Astrocyte (in vitro differentiated cells and primary cell): ENCODE measurements at places on chromosomes 1 and 21.

DNA sequence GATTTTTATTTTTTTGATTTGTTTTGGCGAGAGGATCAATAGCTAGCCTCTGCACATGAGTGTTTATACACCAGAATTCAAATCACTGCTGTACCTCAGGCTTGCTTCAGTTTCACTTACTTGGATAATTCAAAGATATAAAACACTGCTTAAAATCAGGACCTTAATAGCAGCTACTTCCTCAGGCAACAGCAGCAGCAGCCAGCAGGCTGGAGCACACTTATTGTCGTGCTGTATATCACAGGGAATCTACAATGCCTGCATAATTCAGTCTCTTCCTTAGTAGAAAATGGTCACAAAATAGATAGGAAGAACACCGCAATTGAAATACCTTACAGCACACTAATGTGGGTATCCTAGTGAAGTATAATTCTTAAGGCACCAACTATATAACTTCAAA, 497.3 kb downstream of the NEGR1 start:
- DNase-seq: no peak

DNA sequence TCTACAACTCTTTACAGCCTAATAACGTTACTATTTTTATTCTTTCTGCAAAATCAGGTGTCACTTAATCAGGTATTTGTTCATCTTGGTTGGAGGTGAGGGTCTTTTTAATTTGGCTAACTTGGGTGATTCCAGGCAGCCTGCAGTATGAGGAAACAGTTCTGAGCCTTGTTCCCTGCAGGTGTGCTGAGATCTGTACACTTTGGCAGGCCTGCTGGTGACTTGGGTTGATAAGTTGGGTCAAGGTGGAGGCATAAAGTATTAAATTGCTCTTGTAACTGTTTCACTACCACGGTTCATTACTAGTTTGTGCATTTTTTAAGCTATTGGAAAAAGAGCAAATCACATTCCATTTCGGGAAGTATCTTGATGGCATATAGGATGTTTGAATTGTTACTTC, 10.0 kb downstream of the MAP3K21 start:
- no peak for DNase-seq

- peak; percentile 80 for DNase-seq
These were observed 97.4 kb upstream of the KCNJ15 start for GRCh38 chr21:38159355-38159754.

DNA sequence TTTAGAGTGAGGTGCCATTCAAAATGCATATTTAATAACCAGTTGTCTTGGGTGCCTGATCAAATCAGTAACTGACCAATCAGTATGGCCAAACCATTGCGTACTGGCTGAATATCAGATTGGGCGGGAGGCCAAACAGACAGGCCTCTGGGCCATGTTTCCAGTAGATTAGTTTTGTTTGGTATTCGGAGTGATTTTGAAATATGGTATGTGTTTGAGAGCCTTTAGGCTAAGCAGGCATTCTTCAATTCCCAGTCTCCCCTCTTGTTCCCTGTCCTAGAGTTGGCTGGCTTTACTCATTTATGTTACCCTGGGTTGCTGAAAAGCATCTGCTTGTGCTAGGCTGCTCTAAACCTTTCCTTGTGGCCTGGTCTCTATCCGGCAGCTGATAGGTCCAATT, 80.1 kb downstream of the BACH1 start:
- peak; percentile 34 for DNase-seq

- DNase-seq: no peak
These were observed 268.3 kb downstream of the ASTN1 start for GRCh38 chr1:176896216-176896615.

- DNase-seq: no peak
These were observed 322.1 kb upstream of the TMPRSS15 start for GRCh38 chr21:18725653-18726052.

- DNase-seq: no peak
These were observed 18.2 kb upstream of the CDCP2 start for GRCh38 chr1:54171016-54171415.
